ENCODE measurements at places on chromosomes 6 and 20.

DNA sequence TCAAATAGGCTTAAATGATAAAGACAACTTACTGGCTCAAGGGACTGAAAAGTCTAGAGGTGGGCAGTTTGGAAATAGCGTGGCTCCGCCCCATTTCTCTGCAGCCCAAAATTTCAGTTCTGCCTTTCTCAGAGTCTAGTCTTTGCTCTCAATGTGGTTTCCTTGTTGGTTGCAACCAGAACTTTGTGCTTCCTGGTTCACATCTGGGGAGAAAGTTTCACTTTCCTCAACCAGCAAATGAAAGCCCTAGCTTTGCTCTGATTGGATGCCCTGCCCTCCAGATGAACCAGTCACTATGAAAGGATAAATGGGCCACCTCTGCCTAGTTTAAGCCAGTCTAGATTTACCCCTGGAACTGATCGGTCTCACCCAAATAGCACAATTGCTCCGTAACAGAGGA is 14.9 kb downstream of the SYCP2L start:
- DNase-seq, result no peak

GRCh38 chr20:49823152-49823847 is 10.7 kb downstream of the SLC9A8 start:
- DNase-seq, result no peak

DNA sequence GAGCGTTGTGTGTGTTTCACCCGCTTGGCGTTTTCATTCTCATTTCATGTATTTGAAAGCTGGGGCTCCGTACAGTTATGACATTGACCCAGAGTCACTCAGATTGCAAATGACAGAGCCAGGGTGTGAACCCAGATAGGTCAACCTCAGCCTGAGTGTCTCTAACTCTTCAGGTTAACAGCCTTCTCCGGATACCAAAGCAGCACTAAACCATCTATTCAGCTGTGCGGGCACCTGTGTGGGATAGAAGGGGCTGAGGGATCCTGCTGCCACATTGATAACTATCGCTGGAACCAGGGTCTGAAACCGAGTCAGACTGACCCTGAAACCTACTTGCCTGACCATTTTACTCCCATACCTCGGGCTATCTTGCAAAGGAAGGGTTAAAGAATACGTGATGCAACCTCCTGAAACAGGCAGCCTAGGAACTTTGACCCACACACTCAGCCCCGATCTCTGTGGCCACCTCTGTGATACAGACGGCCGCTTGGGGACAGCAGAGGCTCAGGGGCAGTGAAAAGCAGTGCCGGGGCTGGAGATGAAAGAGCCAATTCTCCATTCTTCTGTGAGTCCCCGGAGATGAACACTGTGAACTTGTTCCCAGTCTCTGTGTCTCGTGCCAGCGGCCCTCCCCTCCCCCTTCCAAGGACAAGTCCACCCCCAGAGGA is 233.5 kb upstream of the QKI start:
- peak; percentile 68 for DNase-seq

GRCh38 chr6:150910561-150910960 is 45.1 kb downstream of the MTHFD1L start:
- DNase-seq, result no peak

- no peak for DNase-seq
Observed at GRCh38 chr20:16263582-16263981, 309.7 kb downstream of the KIF16B start.

GRCh38 chr6:157228426-157229131 is 94.7 kb downstream of the TMEM242 start:
- DNase-seq, result no peak

GRCh38 chr6:129852257-129852858 is 8.8 kb downstream of the TMEM244 start:
- DNase-seq, result no peak

DNA sequence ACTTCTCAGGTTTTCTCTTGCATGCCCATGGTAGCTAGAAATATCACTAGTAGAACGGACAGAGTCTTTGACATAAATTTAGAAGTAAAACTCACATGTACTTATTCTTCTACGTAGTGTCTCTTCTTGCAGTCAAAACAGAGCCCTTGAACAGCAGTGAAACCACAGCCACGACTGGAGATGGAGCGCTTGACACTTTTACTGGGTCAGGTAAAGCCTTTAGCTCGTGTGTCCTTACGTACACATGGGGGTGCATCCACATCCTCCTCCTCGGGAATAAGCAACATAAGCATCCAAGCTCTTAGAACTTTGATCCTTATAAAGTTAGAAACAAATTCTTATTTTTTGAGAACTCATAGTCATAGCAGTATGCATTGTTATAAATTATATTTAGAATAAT is 215.3 kb downstream of the EYA4 start:
- DNase-seq, result no peak

DNA sequence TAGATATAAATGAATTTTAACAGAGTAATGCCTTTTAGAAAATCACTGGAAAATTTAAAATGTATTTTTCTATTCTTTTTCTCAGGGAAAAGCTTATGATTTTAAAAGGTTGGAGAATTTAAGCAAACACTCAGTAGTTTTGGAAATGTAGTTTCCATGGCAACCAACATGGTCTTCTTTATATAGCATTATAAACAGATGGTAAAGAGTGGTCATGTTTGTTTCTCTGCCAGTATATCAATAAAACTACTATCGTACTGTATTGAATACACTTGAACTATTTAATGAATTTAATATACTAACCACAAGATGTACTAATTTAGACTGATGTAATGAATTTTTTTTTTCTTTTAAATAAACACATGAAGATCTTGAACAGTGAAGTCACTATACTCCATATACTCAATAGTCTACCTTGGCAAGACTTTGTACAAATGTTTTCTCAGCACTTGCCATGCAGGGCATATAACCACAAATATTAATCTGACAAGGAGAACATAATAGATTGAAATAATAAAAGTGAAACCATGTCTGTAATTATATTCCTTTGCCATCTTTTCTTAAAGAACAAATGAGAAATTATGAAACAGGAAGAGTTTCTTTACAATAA is 105.5 kb downstream of the PDSS2 start:
- no peak for DNase-seq

DNA sequence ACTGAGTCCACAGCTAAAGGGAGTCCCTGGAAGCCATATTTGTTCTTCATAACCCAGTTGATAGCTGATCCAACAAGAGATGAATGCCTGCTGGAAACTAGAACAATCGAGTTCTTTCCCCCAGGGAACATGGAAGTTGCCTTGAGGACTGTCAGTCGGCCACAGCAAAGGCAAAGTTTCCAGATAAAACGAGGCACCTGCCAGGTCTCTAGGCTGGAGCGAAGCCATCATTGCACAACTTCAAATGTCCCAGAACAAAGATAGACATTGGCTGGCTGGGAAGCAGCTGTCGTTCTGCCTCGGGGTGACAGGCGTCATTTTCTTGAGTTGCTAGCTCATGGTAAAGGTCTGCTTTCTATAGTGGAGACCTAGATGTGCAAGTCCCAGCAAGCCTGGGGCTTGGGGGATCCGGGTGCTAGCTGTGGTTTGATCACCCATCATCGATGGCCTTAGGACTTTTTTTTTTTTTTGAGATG is 184.4 kb upstream of the ZNF217 start:
- DNase-seq, result no peak

GRCh38 chr20:45368221-45368980 is 5.4 kb downstream of the SYS1 start:
- no peak for DNase-seq

DNA sequence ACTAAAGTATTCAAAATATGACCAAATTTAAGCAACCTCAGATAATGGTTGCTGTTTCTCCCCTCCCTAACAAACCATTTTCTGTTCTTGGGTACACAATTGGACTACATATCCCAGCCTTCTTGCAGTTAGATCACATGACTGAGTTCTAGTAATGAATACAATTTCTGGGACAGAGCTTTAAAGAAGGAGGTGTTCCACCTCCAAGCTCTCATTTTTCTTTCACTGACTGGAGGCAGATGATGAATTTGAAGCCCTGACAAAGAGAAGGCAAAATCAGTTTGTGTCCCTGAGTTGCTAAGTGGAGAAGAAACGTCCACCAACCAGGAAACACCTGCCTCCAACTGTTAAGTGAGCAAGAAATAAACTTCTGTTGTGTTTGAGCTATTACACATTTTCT is 117.2 kb downstream of the LCA5 start:
- DNase-seq, result no peak

- no peak for DNase-seq
Observed at GRCh38 chr20:14918976-14919375, 581.6 kb upstream of the FLRT3 start.

DNA sequence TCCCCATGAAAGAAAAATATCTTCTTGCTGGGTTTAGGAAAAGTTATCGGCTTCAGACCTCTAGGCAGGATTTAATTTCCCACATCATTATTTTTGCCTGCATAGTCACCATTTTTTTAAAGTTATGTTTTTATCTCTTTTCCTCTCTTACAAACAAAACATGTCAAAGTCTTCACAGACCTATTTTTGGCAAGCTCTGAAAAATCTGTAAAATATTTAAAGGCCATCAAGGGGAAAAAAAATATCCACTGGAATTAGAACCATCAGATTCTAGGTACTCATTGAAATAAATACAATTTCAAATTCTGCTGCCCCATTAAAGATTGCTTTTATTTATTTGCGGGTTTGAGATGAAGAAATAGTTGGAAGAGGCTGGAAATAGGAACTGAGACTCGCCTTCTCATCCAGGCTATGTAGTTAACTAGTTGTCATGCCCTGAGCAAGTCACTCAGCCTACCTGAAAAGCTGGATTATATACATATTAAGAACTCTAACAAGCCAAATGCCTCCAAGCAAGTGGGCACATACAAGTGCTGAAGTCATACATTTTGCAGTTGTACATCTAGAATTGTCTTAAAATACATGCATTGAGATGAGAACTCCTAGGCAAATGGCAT is 101.7 kb upstream of the SASH1 start:
- peak; percentile 60 for DNase-seq

DNA sequence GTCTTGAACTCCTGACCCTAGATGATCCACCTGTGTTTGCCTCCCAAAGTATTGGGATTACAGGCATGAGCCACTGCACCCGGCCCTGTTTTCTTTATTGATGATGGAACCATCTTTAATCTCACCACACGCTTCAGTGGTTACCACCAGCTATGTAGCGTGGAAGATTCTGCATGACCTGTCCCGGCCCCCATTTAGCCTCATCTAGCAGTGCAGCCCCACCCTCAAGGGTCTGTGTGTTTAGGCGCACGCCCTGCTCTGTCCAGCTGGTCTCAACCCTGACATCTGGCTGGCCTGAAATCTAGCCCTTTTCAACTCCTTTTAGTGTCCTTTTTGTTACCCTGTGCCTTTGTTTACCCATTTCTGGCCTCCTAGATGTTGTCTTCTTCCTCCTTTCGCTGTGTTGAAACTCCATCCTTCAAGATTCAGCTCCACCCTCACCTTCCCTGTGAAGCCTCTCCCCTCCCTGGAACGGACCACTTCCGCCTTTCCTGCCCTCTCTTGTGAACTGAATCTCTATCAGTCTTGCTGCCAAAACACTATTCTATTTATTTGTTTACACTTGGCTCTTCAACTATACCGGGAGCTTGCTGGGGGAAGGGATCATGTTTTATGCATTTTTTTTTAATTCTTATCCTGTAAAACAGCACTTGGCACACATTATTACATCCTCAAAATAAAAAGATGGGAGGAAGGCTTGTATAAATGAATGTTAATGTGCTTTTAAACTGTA is 101.0 kb upstream of the MTHFD1L start:
- DNase-seq, result no peak

- no peak for DNase-seq
Observed at GRCh38 chr20:25484911-25485511, 77.5 kb downstream of the GINS1 start.

Data from GM23248 (cell line).